CD4-positive, alpha-beta T cell (primary cell): ENCODE measurements at places on chromosomes 13 and 19.

- DNase-seq: no peak
Measured at GRCh38 chr19:43681821-43682220, 11.9 kb upstream of the PLAUR start.

DNA sequence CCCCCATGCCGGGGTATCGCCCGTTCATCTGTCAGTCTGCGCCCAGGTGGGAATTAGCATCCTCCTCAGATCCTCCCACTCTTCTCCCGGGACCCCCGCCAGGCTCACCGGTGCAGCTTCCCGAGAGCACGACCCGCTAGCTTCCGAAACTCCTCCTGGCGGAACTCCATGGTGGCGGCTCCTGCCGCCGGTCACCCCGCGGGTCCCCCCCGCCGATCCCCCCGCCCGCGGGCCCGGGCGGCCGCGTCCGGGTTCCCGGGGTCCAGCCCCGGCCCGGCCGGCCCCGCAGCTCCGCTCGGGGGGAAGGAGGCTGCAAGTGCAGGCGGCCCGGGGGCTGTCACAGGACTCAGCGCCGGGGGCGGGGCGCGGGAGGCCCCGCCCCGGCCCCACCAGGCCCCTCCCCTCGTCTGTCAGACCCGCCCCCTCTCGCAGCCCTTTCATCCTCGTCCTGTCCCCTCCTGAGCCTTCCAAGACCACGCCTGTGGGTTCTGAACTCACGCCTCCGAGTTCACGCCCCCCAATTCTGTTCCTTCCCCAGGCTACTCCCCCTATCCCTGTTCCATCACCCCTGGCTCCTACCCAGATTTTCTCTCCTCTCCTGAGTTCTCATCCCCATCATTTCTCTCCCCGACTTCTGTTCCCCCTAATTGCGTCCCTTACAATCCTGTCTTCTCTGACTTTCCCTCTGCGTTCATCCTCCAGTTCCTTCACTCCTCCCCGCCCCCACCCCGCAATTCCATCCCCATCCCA is at the start of gene SLC17A7:
SLC17A7 (minus strand) TSS at position 318 of the 750 bp plus-strand sequence; CDS start at position 170, 148 bp downstream.
- DNase-seq: peak; percentile 28

- DNase-seq: no peak
Measured at GRCh38 chr19:17560205-17560595, 4.8 kb downstream of the COLGALT1 start.

- no peak for DNase-seq
Measured at GRCh38 chr19:46368116-46368515, 21.2 kb downstream of the PPP5C start.

DNA sequence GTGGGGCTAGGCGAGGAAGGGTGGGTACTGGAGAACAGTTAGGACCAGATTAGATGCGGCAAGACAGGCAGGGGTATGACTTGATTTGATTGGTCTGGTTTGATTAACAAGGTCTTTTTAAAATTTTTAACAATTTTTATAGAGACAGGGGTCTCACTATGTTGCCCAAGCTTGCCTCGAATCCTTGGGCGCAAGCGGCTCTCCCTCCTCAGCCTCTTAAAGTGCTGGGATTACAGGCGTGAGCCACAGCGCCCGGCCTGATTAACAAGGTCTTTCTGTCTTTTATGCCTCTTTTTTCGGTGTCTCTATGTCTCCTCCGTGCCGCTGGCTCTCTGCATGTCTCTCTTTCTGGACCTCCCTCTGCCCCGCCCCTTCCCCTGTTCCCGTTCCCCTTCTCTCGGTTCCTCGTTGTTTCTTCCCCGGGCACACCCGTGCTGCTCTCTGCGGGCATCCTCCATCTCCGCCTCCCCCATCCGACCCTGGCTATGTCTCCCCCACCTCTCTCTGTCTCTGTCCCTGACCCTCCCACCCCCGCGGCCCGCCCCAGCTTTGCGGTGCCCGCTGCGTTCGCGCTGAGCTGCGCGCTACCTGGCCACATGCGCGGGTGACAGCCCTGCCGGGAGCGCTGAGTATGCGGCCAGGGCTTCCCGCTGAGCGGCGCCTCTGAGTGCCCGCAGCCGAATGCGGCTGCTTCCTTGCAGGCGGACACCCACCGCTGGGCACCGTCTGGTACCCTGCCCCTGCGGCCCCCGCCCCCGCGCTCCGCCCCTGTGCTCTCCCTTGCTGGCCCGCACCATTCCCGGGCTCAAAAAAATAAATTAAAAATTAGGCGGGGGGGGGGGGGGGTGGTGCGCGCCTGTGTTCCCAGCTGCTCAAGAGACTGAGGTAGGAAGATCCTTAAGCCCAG is 8.1 kb upstream of the SDHAF1 start:
- no peak for DNase-seq

GRCh38 chr19:18503337-18503970 is 18.4 kb downstream of the ELL start:
- DNase-seq: no peak

- no peak for DNase-seq
Measured at GRCh38 chr19:19460258-19460731, 54.8 kb downstream of the GATAD2A start.

DNA sequence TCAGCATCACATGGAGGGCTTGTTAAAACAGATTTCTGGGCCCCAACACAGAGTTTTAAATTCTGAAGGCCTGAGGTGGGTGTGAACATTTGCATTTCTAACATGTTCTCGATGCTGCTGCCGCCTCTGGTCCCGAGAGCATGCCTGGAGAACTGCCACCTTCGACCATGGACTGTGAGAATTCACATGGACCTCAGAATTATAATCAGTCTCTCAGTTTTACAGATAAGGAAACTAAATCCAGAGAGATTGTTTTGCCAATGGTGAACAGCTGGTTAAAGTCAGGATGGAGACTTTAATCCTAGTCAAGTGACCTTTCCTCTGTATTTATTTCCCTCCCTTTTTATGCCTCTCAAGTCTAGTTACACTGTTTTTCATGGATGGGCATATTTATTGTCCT is 14.7 kb downstream of the ALOX5AP start:
- no peak for DNase-seq

DNA sequence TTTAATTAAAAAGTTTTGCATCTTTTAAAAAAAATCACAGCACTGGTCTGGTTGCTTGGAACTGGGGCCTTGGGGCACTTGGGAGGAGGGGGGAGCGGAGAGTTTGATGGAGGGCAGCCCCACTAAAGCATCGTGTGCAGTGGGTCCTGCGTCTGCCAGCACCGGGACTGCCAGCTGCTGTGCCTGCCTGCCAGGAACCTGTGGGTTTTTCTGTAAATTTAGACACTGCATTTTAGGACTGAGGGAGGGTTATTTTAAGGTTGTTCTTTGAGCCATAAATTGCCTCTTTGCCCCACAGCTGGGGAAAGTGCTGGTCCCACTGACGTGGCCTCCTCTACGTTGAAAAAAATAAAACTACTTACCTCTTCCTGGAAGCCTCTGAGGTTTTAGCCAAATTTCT is 2.9 kb downstream of the KLF2 start:
- DNase-seq: peak; percentile 17

DNA sequence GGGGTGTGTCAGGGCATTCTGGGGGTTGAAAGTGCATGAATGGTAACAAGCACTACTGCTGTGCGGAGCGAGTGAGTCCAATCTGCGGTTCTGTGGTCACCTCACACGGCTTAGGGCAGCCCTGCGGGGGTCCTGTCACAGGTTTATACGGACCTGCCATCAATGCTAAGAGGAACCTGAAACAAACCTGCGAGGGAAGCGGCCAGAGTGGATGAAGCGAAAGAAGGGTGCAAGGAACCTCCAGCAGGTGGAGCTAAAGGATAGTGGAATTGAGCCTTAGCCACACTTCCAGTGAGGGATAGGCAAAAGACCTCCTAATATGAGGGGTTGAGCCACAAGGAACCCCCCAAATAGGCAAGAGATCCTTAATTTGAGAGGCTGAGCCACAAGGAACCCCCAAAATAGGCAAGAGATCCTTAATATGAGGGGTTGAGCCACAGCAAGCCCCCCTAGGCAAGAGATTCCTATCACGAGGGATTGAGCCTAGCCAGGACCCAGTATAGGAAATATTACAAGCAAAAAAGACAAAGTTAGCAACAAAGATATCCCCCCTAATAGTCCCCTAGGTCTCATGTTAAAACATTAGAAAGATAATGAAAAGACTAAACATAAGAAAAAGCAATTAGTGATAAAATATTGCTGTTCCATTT is 6.3 kb upstream of the ZNF69 start:
- peak; percentile 82 for DNase-seq

DNA sequence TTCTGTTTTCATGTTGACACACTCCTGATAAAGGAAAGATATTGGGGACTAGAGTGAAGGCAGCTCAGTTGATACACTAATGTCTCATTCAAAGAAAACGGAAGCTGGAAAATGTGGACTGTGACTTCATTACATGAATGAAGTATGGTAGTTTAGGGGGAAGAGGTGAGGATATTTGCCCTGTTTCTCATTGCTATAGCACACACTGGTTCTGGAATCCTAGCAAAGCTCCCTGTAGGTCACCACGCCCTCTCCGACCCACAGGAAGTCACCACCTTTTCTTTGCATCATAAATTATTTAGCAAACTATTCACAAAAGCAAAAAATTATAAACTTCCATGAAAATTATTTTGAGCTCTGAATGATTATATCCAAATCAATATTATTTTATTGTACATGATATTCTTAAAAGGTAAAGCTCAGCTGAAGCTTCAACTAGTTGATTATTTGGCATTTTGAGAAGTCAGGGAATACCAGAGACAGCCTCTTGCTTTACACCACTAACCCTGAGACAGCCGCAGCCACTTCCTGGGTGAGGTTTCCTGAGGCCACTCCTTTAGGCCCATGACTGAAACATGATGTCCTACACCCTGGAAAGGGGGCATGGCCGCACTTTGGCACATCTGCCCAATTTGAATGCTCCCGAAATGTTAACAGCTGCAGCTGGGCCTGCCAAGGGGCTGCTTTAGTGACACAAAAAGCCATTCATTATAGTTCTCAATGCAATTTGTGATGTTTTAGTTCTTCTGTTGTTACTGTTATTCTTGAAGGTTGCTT is 50.0 kb upstream of the WDFY2 start:
- peak; percentile 19 for DNase-seq

- no peak for DNase-seq
Measured at GRCh38 chr13:51733374-51734298, 70.3 kb downstream of the DHRS12 start.

GRCh38 chr13:48233889-48234488 is 983 bp downstream of the ITM2B start:
- no peak for DNase-seq

GRCh38 chr13:41637586-41637985 is 180.2 kb downstream of the RGCC start:
- DNase-seq: no peak

DNA sequence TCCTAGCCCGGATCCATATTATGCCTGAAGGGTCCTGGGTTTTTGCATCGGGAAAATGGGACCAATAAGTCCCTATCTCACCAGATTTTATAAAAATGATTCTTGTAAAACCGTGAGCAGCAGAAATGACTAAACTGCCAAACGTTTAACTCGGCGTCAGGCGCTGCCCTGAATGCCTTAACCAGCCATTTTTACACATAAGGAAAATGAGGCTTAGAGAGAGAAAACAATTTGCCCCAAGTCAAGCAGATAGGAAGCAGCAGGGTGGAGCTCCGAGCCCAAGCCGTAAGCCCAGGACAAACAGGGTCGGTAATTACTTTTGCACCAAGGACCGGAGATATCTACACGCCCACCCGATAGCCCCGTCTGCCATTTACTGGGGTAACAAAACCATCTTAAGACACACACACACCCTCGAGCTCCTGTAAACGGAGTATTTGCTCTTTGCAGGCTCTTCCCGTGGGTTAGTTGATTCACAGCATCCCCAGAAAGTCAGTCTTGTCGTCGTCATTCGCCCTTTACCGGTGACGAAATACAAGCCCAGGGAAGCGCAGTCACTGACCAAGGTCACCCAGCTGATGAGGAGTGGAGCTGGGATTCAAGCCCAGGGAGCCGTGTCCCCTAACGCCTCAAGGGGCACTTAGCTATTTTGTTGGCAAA is 16.0 kb upstream of the MRI1 start:
- DNase-seq: no peak

GRCh38 chr13:85137516-85137915 is 661.7 kb downstream of the SLITRK6 start:
- no peak for DNase-seq

DNA sequence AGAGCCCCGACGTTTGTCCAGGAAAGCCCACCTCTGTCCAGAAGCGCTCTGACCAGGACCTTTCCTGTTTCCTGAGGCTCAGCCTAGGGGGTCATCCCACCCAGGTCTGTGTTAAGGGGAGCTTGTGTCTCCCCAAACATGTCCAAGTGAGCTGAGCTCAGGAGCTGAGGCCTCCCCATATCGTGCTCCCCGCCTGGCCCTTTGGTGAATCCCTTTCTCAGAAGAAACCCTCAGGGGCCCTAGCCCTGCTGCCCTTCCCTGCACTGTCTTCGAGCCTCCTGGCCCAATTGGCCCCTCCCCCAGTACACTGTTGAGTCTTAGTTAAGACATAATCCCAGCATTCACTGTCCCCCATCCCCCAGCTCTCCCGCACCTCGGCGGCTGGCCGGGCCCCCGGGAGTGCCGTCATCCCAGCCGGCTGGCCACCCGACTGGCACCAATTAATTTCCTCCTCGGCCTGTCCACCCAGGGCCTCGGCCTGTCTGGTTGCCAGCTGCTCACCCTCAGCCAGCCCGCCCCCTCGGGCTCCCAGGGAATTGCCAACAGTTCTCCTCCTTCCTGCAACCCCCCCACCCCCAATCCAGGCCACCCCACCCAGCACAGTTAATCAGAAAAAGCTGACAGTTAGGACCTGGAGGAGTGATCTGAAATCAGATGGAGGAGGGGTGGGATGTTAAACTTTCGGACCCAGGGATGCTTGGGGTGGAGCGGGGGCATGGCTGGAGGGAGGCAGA is 13.6 kb downstream of the IER2 start:
- DNase-seq: peak; percentile 54

DNA sequence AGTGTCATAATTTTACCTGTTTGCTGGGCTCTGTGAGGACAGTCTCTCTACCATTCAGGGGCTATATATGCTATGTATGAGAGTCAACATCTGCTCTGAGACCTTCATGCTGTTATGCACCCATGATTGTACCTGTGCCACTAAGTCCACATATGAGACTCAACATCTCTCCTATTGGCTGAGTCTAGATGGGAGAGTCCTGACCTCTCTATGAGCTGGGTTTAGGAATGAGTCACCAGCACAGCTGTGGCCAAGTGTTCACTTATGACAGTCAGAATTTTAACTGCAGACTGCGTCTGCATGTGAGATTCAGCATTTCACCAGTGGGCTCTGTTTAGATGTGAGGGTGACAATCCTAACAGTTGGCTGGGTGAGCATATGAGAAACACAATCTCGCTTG is 49.5 kb downstream of the ZNF729 start:
- DNase-seq: no peak

DNA sequence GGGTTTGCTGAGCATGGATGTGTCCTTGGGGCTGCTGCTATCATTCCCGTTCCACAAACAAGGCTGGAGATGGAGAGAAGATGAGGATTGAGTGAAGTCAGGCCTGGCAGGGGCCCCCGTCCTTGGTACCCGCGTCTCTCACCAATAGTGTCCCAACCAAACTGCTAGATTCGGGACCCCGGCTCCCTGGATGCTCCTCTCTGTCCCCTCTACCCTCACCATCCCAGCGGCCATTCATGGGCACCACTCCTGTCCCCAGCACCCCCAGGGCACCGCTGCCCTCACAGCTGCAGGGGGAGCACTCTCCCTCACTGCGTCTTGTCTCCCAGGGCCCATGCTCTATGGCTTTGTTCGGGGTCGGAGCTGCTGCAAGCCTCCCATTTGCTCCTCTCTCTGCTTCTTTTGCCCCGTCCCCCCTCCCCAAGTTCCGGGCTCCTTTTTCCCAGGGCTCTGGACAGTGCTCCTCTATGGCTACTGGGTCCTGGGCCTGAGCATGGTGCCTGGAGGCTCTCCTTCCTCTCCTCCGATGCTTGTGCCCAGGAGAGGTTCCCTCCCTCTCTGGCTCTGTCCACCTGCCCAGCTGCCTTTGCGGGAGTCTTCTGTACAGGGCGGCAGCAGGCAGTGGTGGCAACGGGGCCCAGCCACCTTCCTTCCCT is 219.5 kb downstream of the TEX29 start:
- DNase-seq: no peak

- peak; percentile 21 for DNase-seq
Measured at GRCh38 chr19:5369962-5370367, 29.4 kb upstream of the PTPRS start.
